ENCODE measurements at places on chromosomes 16 and 17.

GRCh38 chr17:40122136-40122998 lies 596 bp downstream of the MSL1 start:
- DNase-seq, result peak; percentile 58

DNA sequence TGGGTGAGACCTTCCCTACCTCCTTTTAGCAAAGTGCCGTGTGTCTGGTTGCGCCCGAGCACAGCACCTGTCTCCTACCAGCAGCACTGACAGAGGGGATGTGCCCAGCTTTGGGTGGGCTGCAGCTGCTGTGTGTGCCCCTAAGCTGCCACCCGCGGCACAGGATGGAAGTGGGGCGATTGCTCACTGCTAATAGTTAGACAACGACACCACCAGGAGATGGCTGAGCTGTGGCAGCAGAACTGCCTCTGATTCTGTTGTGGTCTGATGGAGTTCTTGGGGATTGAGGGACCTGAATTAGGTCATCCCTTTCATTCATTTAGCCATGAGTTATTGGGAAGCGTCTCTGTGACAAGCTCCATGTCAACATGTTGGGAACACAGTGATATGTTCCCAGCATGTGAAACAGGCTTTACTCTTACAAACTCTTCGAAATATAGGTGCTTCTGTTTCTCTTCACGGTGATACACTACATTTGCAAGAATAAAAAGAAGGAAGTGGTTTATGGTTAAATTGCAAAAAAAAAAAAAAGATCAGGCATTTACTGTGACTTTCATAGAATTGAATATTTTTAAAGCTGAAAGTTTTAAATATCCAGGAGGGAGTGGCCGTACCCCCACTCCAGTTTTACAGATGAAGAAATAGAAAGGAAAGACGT lies 184.4 kb downstream of the MAF start:
- DNase-seq, result peak; percentile 37

GRCh38 chr17:27751166-27751565 lies 49.2 kb downstream of the NOS2 start:
- DNase-seq, result no peak

DNA sequence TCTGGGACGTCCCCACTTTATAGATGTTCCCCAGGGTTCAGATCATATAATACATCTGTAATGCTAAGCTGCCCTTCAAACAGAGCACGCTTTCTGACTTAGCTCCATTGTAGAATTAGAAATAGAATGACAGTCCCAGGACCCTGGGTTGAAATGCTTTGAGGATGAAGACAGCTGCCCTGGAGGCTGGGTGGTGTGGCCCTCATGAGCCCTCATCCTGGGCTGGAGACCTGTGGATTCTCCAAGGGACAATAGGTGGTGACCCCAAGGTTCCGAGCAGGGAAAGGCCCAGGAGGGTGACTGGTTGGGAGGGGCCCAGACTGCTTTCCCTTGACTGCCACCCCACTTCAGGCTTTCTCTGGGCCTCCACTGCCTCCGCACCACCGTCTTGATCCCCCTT lies 59.0 kb downstream of the CRISPLD2 start:
- DNase-seq, result no peak

GRCh38 chr16:27995378-27995777 lies 68.1 kb downstream of the GSG1L start:
- no peak for DNase-seq

DNA sequence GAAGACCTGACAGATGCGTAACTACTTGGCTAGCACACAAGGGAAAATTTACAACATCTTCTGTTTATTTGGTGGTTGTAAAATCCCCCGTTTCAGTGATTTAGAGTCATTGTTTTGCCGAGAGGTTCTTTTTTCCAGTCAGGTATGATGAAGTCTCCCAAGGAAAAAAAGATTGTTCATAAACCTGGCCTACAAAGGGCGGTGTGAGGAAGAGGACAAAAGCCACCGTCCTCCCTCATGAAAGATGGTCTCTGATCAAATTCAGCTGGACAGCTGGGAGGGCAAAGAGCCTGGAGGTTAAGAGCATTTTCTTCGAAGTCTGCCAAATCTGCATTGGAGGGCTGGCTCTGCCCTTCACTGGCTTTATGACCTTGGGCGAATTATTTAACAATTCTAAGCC lies 419.9 kb downstream of the HAPSTR1 start:
- DNase-seq, result no peak

- DNase-seq, result no peak
Measured at GRCh38 chr17:46736100-46736499, 82.4 kb downstream of the WNT3 start.

DNA sequence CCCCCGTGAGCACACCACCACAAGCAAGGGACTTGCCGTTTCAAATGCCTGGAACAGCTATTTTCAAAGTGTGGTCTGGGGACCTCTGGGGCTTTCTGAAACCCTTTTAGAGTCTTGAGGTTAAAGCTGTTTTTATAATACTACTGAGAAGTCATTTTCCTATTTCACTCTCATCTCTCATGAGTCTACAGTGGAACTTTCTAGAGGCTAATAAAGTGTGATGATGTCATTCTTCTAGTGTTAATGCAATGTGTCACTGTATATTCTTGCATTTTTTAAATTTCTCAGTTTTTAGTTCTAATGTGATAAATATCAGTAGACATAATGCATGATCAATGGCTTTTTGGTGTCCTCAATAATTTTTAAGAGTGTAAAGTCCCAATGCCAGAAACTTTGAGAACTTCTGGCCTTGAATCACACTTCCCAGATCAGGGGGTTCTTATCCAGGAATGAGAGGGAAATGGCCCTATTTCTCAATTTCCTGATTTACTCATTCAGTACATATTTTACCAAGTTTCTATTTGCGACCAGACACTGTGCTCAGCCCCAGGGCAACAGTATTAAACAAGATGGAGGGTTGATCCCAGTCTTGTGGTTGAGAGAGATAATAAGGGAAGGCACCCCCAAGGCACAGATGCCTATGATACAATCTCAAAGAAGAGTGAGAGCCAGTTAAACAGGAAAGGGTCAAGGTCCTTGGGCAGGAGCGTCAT lies 444.0 kb downstream of the HS3ST3B1 start:
- no peak for DNase-seq

- DNase-seq, result no peak
Measured at GRCh38 chr17:36926701-36927100, 10.6 kb upstream of the LHX1 start.

GRCh38 chr16:55561319-55561848 lies 5.1 kb upstream of the CAPNS2 start:
- no peak for DNase-seq

GRCh38 chr17:37131669-37132611 lies 183.2 kb downstream of the AATF start:
- DNase-seq, result peak; percentile 44

GRCh38 chr16:396605-397004 lies 394 bp upstream of the NME4 start:
- DNase-seq, result peak; percentile 81

- DNase-seq, result no peak
Measured at GRCh38 chr16:58730724-58731370, 3.3 kb downstream of the GOT2 start.

GRCh38 chr17:75897160-75898019 lies 639 bp upstream of the TRIM65 start:
- DNase-seq, result peak; percentile 66

DNA sequence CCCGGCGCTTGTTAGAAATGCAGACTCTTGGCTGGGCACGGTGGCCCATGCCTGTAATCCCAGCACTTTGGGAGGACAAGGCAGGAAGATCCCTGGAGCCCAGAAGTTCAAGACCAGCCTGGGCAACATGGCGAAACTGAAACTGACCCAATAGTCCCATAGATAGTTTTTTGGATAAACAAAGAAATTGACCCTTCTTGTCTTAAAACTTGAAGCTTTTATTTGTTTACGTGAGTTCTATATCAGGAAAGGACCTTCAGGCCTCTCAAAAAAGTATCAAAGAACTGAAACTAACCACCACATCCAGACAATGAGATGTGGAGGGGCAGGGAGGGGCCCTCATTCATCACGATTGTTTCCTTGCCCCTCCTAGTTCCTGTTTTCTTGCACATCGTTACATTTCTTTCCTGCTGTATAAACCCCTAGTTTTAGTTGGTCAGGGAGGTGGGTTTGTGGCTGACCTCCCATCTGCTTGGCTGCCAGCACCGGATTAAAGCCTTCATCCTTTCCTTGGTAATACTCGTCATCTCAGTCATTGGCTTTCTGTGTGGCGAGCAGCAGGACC lies 29.9 kb upstream of the PRM1 start:
- DNase-seq, result no peak

DNA sequence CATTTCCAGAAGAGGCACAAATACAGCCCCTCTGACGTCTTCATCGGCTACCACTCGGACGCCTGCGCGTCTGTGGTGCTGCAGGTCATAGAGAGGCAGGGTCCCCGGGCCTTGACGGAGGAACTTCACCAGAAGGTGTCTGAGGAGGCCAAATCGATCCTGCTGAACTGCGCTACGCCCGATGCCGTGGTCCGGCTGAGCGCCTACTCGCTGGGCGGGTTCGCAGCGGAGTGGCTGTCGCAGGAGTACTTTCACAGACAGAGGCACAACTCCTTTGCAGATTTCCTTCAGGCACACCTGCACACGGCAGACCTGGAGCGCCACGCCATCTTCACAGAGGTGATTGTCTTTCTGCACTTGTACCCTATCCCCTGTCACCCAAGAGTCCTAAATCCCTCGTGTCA lies 67.0 kb upstream of the ENDOV start:
- no peak for DNase-seq

GRCh38 chr17:19743101-19744100 lies 4.7 kb downstream of the ALDH3A1 start:
- DNase-seq, result no peak

DNA sequence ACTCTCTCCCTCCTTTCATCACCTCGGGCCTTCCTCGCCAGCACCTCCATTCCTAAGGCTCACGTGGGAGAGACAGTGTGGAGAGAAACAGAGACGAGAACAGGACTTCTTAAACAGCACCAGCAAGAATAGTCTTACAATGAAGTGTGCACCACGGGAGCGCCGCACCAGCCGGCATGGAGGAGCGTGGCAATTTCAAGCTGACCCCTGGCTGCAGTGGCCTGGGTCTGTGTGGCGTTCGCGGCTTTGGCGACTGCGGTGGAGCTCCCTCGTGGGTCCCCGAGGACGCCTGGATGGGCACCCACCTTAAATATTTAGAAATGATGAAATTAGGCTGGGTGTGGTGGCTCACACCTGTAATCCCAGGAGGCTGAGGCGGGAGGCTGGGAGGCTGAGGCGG lies 20.5 kb upstream of the MED9 start:
- no peak for DNase-seq

DNA sequence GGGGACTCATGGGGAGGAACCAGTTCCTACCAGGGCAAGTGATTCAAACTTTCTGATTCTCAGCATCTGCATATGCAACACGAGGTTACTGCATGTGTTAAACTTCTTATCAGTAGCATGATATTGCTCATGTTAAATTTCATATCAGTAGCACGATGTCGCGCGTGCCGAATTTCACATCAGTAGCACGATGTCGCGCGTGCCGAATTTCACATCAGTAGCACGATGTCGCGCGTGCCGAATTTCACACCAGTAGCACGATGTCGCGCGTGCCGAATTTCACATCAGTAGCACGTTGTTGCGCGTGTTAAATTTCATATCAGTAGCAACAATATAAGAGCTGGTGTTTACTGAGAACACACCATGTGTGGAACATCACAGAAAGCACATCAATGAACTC lies 221.6 kb downstream of the GSG1L start:
- no peak for DNase-seq

DNA sequence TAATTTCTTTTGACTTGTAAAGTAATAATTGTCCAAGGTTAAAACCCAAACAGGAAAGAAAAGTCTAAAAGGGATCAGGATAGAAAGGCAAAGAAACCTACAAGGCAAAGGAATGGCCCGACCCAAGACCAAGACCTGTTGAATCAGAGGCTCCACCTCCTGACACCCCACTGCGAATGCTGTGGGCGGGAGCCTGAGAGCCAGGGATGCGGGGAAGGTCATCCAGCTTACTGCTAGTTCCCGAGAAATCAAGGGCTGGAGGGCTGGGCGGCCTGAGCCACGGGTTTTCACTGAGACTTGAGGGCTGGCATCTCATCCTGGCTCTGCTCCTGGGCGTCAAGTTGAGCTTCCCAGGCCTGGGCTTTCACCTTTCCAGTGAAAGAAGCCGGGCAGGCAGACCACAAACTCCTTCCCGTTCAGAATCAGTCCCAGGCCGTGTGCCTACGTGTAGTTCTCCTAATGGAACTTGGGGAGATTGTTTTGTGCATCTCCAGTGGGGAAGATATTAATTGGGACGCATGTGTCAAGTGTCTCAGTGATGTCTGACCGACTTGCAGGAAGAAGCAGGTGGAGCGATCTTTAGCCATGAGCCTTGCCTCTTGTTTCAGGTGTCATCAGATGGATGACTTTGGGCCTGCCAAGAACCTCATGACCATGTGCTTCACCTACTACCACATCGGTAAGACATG lies 36.9 kb downstream of the CIBAR2 start:
- DNase-seq, result no peak

GRCh38 chr16:29726845-29727377 lies 18.9 kb downstream of the C16orf54 start:
- no peak for DNase-seq

GRCh38 chr17:46158323-46159296 lies 34.6 kb downstream of the KANSL1 start:
- peak; percentile 25 for DNase-seq

DNA sequence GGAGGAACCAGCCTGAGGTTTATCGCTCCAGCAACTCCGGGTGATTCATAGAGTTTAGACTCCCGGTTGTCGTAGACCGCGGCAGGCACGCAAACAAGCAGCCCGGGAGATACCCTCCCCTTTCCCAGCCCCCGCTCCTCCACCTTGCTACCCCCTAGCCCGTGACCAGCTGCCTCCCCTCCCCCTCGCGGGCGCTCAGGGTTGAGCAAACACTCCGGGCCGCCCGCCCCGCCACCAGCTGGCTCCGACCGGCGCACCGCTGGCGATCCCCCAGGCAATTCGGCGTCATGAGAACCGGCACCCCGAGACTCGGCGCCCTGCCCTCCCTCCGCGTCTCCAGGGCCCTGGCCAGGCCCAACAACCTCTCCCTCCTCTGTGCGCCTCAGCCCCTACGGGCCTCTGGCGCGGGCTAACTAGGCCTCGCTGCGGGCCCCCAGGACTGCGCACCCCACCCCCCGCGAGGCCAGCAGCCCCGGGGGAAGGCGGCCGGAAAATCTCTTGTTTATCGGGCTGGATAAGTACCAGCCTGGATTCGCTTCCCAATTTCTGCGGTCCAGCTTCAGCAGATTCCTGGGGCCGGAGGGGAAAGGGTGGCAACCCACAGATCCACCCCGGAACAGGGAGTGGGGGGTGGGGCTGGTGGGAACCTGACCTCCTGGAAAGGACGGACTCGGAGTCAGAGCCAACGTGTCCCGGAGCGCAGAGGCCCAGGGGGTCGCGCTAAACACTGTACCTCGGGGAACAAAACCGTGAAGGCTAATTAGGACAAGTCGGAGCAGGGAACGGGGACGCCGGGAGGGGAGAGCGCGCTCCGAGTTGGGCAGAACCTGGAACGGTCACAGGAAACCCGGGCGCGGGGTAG lies 951 bp upstream of the GPRC5C start:
- peak; percentile 70 for DNase-seq

GRCh38 chr17:1762901-1763898 lies 1.3 kb downstream of the SERPINF1 start:
- DNase-seq, result peak; percentile 78

DNA sequence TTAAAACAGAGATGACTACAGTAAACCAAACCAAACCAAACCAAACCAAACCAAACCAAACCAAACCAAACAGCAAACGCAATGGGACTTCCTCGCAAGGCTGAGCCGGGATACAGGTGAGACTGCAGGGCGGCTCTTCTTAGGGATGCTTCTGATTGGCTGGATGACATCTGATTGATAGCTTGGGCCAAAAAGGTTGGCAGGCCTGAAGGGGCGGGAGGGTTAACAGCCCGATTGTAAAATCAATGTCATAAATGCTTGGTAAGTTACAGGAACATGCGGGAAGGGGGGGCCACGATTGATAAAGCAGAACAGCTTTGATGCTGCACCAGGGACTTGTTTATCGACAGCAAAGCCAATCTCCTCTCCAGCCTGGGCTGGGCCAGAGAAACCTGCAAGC lies 86.1 kb downstream of the ZFHX3 start:
- DNase-seq, result no peak
